ENCODE measurements at places on chromosomes 3 and 15. TPM values are rescaled to one million over a fixed set of nuclear protein-coding genes. Genes with fewer than 3 reads are reported as not detected.

The GRK7 gene
- total RNA-seq = not detected

The CCDC54 gene
- total RNA-seq = not detected

DNA sequence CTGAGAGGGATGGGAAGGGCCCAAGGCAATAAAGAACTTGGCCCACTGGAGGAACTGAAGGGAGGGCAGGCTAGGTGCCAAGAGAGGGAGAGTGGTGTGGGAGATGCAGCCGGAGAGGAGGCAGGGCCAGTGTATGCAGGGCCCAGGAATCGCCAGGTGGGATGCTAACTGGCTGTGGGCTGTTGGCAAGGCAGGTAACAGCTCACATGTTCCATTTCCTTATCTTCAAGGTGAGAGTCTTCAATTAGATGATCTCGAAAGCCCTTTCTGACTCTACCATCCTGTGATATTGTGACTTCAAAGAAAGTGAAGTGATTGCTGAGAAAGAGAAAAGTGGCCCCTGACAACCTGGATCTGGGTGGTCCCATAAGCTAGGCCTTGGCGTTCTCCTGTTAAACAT, 49.0 kb downstream of the CASR start:
- no peak overlapping the region for H3K4me3 ChIP-seq
- no peaks in the 10 kb centered on the region for H3K27me3 ChIP-seq
- no peaks in the 10 kb centered on the region for H3K4me1 ChIP-seq
- no peaks in the 10 kb centered on the region for H3K36me3 ChIP-seq
- no peak for DNase-seq

DNA sequence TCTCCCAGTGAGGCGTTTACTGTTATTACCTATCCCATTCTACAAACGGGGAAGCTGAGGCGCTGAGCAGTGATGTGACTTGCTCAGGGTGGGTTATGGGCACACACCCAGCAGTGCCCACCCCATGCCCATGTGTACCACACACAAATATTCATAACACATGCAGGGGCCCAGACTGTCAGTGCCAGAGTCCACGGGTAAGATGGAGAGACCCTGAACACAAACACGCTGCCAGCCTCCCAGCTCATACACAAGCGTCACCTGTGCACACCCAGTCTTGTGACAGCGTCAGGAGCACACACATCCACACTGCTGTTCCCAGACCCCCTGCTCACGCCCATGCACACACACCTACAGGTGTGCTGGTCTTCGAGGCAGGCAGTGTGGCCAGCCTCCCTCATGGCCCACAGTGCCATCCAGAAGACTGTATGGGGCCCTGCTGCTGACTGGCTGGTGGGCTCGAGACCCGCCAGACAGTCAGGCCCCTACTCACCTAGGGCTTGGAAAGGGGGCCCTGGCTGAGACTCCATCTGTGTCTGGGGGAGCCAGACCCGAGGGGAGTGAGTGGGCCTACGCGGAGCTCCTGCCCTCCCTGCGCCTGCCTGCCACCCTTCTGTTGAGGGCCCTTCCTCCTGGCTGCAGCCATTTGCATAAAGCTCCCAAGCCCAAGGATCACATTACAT, 39.4 kb downstream of the DNAJB8 start:
- peaks cover 30% of the 10 kb centered on the region for H3K27me3 ChIP-seq
- no peak overlapping the region for H3K4me3 ChIP-seq
